ENCODE measurements at places on chromosomes 2 and 18.

DNA sequence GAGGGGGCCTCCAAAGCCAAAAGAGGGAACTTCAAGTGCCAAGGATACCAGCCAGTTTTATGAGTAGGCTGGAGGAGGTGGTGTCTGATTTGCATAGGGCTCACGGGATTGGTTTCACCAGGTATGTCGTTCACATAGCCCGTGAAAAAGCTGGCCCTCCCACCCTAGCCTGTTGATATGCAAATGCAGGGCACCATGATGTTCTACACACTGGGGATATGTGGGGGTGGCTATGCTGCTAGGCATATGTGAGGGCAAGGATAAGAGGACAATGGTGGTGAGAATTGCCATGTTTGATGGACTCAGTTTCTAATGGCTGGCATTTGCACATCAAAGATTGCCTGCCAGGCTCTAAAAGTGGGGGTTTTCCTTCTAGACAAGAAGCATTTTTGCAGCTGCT is 378.6 kb downstream of the DPP10 start:
- no peak for DNase-seq

GRCh38 chr2:52537588-52537987 is 1230.0 kb upstream of the CHAC2 start:
- no peak for DNase-seq

DNA sequence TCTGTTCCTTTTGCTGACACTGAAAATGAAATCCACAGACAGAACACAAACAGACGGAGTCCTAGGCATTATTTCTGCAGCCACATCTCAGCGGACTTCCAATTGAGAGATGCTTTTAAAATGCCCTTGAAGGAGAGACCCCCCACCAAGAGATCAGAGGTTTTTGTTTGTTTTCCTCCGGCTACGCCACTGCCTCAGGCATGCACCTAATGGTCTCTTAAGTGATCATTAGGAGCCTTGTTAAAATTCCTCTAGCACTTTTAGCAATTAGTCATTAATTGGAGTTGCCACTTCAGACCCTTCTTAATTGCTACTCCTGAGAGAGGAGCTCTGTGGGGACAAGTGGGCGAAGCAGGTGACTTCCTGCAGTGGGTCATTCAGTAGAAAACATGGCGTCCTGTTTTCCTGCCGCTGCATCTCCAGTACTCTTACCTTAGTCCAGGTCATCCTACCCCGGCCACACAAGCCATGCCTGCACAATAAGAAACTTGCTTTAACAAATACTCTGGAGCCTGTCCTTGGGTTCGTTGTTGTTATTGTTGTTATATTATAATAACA is 257.7 kb upstream of the CHAC2 start:
- DNase-seq: no peak

DNA sequence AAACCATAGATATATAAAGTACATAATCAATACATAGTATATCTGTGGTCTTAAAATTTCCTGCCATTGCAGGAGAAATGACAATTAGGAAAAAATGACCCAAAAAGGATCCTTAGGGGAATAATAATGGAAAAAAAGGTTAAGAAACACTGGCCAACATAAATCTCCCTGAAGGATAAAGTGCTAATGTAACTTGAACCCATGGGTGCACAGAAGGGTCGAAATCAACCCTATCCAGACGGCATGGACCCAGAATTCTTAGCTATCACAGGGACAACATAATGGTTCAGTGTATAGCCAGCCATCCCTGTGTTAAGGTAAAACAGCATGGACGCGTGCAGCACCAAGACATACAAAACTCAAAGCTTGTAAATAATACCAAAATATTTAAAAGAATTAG is 150.8 kb downstream of the DYM start:
- no peak for DNase-seq

DNA sequence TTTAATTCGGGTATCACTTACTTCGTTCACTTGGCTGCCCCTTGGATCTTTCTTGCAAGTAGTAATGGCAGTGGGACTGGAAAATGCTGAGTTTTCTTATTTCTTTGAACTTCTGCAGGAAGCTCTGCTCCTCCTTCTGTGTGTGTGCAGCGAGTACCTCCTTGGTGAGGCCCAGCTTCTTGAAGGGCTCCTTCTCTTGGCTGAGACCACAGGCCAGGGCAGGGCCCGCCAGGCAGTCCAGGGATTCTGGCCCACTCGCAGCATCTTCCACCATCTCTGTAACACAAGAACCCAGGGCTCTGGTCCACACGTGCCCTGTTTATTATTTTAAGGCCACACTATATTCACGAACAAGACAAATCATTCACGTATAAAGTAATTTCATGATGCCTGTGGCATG is 15.8 kb upstream of the HES6 start:
- DNase-seq: no peak

DNA sequence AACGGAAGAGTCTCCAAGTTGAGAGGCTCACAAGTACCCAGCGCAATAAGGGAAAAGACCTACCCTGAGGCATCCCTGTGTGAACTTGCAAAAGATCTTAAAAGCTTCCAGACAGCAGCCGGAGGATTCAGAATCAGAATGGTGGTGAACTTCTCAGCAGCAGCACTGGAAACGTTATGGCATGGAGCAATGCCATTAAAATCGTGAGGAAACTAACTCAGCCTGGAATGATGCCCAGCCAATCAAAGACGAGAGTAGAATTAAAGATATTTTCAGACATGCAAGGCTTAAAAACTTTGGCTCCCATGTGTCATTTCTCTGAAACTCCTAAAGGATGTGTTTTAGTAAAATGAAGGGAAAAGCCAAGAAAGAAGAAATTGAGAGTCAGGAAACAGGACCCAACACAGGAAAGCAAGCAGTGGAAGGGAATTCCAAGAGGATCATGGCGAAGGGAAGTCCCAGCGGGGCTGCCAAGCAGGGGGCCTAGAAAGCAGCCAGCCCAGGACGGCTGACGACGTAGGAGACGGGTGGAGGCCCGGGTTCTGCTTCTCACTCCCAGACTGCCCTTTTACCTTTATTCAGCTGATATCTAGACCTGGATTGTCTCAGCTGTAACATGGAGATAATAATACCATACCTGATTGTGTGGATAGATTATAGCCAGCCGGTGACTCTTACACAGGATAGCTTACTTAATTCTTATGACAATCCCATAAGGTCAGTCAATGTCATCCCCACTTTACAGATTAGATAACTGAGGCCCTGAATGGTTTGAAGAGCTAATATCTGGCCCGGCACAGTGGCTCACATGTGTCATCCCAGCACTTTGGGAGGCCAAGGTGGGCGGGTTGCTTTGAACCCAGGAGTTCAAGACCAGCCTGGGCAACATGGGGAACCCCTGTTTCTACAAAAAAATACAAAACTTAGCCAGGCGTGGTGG is 92.8 kb downstream of the ASAP2 start:
- DNase-seq: no peak

GRCh38 chr2:222423632-222424275 is 589 bp upstream of the SGPP2 start:
- no peak for DNase-seq

- peak; percentile 89 for DNase-seq
These were observed 84.6 kb downstream of the PLCL1 start for GRCh38 chr2:197889041-197889440.

DNA sequence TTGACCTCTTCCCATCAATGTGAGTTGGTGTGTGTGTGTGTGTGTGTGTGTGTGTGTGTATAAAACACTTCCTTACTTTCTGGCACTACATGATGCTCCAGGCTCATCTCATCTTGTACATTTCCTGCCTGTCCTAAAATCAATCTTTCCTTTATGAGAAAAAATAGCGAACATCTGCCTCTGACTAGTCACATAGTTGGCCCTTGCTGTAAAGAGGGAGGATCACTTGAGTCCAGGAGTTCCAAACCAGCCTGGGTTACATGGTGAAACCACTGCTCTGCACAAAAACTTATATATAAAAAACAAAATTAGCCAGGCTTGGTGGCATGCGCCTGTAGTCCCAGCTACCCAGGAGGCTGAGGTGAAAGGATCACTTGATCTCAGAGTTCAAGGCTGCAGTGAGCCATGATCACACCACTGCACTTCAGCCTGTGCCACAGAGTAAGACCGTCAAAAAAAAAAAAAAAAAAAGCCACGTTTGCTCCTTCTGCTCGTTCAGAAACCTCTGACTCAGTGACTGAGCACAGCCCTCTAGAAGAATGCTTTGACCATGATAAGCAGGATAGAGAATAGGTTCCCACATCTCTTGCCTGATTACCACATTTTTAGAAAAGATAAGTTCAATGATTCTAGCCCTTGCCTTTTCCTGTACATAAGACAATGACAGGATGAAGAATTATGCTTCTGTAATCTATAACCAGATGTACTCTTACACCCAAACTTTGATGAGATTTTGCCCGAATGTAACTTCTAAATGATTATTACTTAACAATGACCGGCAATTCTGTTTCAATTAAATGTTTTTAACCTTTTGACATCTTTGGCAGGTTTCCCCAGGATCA is 45.2 kb upstream of the ST3GAL5 start:
- DNase-seq: no peak

- DNase-seq: peak; percentile 88
These were observed 102.6 kb downstream of the VSNL1 start for GRCh38 chr2:17643031-17643615.

DNA sequence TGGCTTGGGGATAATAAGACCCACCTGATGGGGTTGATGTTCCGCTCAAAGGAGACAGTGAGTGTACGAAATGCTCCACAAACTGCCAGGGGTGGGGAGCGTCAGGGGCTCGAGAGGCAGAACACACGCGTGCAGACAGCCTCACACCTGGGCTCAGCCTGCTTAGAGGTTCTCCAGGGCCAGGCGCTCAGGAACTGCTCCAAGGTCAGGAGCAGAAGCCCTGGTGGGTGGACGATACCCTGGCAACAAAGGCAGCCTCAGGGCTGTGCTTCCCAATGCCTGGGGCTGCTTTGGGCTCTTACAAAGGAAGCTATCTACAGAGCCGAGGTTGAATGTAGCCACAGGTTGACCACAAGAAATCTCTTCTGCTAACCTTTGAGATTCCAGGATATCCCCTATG is 114.4 kb downstream of the CLIP4 start:
- no peak for DNase-seq

DNA sequence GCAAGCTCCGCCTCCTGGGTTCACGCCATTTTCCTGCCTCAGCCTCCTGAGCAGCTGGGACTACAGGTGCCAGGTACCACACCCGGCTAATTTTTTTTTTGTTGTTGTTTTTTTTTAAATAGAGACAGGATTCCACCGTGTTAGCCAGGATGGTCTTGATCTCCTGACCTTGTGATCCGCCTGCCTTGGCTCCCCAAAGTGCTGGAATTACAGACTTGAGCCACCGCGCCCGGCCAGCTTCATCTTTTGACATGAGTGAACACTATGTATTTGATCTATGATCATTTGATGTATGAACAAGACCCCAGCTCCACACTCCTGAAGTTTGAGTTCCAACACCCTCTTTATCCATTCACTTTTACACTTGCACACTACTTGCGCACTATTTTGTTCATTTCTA is 43.4 kb upstream of the LPIN2 start:
- no peak for DNase-seq

- DNase-seq: no peak
These were observed 42.4 kb upstream of the KIF5C start for GRCh38 chr2:148832637-148833036.

GRCh38 chr2:119958670-119959268 is 54.1 kb upstream of the EPB41L5 start:
- no peak for DNase-seq

DNA sequence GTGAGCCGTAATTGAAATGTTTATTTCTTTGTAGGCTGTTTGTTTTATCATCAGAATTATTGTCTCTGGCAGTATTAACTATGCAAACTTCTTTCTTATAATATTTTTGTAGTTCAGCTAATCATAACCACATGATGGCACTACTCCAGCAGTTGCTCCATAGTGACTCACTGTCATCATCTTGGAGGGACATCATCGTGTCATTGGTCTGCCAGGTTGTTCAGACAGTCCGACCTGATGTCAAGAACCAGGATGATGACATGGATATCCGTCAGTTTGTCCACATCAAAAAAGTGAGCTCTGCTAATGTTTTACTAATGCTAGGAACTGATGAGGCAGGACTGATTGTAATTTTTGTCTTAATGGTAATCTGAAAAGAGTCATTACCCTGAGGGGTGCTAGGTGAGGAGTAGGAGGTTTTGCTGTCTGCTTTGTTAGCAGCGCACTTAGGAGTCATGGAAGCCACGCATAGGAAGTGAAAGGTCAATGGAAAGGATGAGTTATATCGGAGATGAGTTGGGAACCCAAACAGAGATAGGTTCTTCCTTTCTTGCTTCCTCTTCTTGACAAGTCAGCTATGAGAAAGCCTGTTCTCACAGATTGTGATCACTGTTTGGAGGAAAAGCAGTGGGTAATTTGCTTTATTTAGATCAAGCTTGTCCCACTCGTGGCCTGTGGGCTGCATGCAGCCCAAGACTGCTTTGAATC is 49.2 kb downstream of the PIKFYVE start:
- peak; percentile 90 for DNase-seq

GRCh38 chr2:129281791-129282530 is 697.5 kb upstream of the RAB6C start:
- no peak for DNase-seq

DNA sequence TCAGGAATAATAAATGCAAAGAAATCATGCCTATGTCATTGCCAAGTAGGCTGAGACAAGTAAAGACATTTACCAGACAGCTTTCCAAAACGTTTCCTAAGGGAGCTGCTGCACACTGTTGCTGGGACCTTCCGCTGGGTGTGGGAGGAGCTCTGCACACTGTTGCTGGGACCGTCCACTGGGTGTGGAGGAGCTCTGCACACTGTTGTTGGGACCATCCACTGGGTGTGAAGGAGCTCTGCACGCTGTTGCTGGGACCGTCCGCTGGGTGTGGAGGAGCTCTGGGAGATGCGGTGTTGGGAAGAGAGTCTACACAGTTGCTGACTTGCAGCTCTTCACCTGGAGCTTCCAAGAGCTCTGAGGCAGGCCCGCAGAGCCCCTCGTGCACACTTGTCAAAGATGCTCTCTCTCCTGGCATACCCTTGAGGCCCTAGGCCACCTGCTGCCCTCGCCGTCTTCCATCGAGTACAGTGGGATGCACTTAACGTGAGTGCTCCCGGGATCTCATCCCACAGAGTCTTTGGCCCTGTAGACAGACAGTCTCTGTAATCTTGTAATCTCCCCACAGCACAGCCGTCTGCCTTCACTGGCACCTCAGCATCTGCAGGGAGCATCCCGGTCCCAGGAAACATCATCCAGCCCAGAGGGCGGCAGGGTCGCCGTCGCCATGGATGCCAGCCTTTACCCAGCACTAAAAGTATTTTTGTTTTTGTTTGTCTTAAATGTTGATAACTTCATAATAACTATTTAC is 51.4 kb downstream of the TRAPPC12 start:
- DNase-seq: no peak

- DNase-seq: peak; percentile 31
These were observed 11.6 kb downstream of the CD28 start for GRCh38 chr2:203718087-203718486.

DNA sequence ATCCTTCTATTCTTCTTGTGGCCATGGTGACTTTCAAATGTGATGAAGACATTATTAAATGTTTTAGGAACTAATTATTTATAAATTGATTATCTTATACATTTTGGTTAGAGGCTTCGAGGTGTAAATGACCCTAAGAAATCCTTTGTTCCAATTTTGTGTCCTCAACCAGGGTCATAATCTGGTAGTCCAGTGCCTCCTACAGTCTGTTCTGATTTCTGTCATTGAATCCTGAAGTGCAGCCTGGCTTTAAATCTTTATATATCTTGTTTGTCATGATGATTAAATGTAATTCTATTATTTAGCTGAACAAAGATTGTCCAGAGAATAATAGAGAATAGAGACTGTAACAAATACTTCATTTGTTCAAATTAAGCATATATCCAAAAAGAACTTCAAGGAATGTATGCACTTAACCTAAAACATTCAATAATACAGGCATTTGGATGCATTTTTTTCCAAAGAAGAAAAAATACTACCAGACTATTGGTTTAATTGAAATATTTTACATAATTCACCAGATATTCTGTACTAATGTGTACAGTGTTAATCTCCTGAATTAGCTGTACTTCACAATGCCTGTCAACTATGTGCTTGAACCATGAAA is 89.8 kb downstream of the PRPF40A start:
- DNase-seq: peak; percentile 24
